ENCODE measurements at places on chromosomes 13 and 19.

DNA sequence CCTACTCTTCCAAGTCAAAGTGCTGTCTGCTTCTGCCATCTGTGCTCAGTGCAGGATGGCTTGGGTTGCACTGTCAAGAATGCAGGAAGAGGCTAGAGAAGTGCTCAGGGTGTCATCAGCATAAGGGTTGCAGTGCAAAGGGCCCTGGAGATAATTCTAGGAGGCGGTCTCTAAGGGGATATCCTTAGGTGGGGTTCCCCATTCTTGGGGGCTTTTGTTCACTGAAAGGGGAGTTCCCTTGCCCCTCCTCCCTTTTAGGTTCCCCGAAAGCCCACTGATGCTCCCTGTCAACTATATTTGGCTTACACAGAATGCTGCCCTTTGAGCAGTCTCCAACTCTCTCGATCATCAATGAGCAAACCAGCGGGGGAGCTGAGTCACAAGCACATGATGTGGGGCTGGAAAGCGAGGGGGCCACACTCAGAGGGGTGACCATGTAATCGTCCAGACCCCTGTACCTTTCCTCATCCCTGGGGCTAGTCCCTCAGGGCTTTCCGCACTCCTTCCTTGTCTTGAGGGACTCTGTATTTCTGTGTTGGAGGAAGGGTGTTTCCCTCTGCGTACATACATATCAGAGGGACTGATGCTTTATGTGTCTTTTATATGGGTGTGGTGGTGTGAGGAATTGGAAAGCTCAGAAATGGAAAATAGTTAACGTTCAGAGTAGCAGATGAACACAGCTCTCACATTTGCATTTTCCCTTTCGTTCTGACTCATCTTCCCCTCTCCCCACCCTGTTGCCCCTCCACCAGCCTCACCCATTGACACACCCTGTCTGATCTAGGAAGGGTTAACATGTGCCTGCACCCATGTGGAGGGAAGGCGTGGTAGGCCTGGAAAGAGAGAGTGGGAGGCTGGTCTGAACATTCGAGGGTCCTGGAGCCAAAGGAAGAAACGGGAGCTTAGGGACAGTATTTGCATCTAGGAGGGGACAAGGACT, 6.7 kb downstream of the ZBTB32 start:
- no peak for DNase-seq

DNA sequence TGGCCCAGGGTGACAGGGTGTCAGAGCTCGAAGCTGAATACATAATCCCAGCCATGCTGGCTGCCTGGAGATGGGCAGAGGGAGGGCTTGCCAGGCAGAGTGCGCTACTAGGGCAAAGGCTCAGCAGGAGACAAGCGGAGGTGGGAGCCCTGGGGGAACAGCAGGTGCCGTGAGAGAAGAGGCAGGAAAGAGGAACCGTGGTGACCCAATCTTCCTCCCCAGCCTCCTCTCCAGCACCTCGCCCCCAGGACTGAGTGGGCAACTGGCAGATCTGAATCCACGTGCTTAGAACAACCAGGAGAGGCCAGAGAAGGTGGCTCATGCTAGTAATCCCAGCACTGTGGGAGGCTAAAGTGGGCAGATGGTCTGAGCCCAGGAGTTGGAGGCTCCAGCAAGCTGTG, 11.0 kb upstream of the CCL25 start:
- DNase-seq: peak; percentile 58

DNA sequence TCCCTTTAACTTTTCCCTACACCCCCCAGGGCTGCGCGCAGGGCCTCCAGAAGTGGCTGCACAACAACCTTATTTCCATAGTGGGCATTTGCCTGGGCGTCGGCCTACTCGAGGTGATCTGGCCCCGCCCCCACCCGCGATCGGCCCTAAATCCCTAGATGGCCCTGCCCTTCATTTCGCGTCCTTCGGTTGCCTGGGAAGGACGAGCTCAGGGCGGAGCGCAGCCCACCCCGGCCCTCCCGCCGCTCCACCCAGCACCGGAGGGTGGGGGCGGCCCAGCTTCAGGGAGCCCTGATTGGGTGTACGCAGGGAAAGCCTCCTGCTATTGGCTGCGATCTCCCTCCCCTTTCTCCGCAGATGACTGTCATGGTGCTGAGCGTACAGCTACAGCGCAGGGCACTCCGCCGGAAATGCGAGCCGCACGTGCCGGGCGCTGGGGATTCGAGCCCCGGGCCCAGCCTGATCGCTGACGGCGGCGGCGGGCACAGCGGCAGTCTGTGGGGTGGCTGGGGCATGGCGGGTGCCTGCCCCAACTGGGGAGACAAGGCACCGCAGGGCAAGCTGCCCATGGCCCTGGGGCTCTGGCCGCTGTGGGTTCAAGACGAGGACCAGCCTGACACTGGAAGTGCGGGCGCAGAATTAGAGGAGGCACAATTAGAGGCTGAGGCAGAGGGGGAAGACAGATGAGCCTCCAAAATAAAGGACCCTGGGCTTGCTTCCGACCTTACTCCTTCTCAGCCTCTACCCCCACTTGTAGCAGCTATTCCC, 4.3 kb downstream of the CD37 start:
- peak; percentile 91 for DNase-seq

GRCh38 chr19:28737021-28737895, 475.7 kb downstream of the UQCRFS1 start:
- no peak for DNase-seq

DNA sequence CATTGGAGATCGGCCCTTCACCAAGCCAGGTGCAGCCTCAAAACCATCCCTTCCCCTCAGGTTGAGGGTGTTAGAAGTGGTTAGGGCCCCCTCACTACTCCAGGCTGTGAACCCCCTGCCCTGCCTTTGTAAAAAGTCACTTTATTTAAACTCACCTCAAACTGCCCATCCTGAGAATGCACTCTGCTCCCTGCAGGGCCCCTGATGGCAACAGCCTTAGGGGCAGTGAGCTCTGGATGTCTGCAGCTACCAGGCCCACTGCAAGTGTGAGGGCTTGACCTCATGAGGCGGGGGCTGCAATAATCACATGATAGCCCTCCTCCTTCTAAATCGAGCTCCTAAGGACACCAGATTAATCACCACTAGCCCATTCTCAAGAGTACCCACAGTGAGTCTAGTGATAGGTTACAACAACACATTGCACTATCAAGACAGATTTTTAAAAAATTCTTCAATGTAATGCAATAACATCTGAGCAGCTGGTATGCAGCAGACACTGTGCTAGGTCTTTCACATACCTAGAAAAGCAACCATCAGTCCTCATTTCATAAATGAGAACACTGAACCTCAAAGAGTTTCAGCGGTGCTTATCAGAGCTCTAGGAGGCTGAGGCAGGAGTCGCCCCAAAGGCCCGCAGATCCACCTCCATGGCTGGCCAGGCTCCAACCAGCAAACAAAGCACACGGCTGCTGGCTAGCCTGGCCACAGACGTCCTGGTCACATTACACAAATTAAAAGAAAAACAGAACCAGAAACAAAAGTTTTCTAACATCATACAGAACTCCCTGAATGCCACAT, 26.0 kb downstream of the SLC7A1 start:
- no peak for DNase-seq

- no peak for DNase-seq
Observed at GRCh38 chr19:48123907-48124651, 13.5 kb upstream of the PLA2G4C start.

DNA sequence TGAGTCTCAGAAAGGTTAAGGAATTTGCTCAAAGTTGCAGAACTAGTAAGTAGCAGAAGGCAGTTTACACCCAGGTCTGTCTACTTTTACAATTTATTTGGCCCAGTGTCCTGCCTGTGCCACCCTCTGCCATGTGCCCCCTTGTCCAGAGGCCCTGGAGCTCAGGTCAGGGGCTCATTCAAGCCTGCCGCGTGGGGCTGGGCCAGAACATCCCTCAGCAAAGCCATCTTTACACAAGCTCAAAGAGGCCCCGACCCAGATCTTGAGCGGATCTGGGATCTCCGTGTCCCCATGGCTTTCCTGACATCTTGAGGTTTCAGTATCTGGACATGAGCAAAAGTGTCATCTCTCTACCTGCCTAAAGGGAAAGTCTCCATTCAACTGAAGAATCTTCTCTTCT, 76.4 kb upstream of the VSTM2B start:
- no peak for DNase-seq

DNA sequence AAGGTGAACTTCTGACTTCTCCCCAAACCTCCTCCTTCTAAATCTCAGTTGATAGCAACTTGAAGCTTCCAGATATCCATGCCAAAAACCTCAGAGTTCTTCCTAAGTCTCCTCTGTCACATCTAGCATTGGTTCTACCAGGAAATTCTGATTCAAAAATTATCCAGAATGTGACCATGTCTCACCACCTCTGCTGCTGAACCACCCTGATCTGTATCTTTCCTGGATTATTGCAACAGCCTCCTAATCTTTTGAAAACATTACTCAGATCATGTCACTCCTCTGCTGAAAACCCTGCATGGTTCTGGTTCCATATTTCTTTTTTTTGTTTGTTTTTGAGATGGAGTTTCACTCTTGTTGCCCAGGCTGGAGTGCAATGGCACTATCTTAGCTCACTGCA, 78.7 kb upstream of the TNFSF11 start:
- DNase-seq: no peak

DNA sequence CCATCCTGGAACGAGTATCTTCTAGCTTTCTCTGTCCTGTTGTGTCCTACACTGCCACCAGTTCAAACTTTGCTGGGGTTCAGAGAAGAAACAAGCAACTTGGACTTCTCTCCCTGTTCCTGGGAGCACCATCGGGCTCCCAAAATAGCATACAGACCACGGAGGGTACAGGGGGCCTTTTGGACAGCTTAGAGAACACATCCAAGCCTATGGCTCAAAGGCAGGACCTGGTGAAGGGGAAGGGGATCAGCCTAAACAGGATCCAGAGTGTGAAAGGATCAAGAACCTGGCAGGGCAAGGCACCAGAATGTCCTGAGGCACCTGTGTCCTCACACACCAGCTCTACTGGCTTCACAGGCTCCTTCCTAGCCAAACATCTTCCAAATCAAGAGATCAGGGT, 1336.5 kb downstream of the UQCRFS1 start:
- no peak for DNase-seq

GRCh38 chr13:66875264-66875663, 354.9 kb downstream of the PCDH9 start:
- no peak for DNase-seq

GRCh38 chr19:2478278-2478755, 2.4 kb downstream of the GADD45B start:
- DNase-seq: peak; percentile 39

- DNase-seq: no peak
Observed at GRCh38 chr13:24280720-24281119, 28.7 kb upstream of the C1QTNF9 start.

DNA sequence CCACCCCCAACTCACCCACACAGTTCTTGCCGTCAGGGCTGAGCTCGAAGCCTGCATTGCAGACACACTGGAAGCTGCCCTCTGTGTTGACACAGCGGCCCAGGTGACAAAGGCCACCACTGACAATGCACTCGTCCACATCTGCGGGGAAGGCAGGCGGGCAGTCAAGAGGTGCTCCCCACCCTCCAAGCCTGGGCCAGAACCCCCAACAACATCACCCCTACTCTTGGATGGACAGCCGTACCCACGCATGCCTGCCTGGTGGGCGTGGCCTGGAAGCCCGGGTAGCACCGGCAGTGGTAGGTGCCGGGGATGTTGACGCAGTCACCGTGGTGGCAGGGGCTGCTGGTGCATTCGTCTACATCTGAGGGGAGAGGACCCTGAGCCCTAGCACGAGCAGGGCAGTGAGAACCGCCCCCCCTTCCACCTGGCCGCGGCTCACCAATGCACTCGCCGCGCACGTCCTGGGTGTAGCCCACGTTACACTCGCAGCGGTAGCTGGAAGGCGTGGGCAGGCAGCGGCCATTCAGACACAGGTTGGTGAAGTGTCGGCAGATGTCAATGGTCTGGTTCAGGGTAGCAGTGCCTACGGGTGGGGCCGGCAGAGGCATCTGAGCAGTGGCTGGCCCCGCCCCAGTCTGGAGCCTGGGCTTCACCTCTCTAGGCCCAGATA, 13.3 kb downstream of the FBN3 start:
- DNase-seq: no peak

DNA sequence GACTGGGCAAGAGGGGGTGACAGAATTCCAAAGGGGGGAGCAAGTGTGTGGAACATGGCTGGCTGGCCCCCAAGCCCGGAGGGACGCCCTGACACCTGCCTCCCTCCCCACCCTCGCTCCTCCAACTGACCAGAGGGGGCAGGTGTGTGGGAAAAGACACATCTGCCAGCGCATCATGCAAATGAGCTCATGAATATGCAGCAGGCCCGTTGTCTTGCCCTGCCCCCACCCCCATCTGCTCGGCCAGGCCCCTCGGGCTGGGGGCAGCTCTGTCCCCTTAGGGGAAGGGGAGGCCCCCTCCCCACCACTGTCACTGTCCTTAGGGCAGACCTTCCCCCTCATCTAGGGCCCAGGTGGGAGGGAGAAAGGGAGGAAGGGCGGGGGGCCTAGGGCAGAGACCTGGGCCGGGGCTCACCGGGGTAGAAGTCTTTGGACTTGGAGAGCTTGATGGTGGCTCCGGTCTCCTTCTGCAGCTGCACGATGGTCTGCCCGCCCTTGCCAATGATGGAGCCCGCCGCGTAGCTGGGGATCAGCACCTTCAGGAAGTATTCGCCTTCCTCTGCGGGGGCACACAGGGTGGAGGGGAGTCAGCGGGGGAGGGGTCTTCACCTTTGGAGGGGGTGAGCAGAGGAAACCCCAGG, 12.9 kb downstream of the NOVA2 start:
- no peak for DNase-seq
